Hematopoietic multipotent progenitor cell treated with erythropoietin and hydrocortisone succinate and interleukin-3 and kit ligand, for 15 days (in vitro differentiated cells): ENCODE measurements at places on chromosomes 12 and 14.

GRCh38 chr12:107515446-107515958, 170.1 kb upstream of the PWP1 start:
- no peak for DNase-seq

DNA sequence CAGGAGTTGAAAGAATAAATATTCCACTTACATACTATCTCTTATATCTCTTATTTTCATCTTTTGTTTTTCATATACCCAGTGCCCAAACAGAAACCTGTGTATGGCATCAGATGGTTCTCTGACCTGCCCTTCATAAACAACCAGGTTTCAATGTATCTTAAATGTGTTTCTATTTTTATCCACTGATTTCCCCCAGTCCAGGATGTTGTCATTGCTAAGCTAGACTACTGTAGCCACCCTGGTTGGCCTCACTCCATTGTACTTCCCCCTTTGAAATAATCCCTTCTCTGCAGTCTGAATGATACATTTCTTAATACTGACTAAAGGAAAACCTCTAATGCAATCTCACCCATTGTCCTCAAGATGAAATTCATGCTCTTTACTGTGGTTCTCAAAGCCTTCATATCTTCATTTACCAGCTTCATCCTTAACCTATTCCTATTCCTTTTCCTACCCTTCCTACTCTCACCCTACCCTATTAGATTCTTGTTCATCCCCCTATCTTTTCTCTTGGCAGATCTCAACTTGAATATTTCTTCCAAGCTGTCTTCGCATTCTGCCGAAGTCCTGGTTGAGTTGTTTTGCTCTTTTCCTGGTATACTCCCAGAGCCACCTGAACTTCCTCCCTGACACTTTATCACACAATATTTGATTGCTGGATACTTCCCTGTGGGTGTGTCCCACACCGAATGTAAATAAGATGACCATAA, 312.4 kb downstream of the FOXG1 start:
- DNase-seq: no peak

DNA sequence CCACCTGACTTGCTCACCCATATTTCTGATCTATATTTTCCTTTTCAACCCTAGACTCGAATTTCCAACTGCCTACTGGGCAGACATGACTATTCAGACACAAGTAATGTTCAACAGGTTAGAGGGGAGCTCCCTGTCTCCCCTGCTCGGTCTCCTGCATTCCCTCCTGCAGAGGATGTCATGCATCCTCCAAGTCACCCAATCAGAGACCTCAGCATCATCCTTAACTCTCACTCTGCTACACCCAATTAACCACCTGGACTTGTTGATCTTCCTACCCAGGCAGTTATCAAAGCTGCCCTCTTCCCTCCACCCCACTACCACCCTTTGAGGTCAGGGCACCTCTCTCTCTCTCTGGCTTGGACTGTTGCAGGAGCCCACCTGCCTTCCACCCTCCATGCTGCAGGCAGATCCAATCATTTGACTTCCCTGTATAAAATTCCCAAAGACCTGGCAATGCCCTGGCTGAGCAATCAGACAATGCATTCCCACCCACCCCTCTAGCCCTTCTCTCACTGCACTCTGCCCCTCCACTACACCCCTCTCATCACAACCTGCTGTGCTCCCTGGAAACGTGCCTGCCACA, 10.9 kb downstream of the FAIM2 start:
- no peak for DNase-seq

DNA sequence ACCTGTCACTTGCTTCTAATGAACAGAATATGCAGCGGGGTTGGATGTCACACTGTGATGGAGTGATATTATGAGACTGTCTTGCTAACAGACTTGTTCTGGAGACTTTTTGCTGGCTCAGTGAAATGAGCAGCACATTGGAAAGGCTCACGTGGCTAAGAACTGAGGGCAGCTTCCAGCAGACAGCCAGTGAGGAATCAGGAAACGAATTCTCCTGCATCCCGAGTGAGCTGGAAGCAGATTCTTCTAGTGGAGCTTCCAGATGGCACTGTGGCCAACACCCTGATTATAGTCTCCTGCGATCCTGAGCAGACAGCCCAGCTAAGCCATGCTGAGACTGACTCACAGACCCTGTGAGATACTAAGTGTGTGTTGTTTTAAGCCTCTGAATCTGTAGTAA, 16.1 kb upstream of the TSPAN9 start:
- no peak for DNase-seq

- DNase-seq: no peak
These were observed 16.6 kb downstream of the KCTD10 start for GRCh38 chr12:109460538-109460937.

- DNase-seq: no peak
These were observed 360.9 kb downstream of the ADGRD1 start for GRCh38 chr12:131314524-131315090.

- peak; percentile 30 for DNase-seq
These were observed 10.9 kb downstream of the EVL start for GRCh38 chr14:100076133-100076532.

DNA sequence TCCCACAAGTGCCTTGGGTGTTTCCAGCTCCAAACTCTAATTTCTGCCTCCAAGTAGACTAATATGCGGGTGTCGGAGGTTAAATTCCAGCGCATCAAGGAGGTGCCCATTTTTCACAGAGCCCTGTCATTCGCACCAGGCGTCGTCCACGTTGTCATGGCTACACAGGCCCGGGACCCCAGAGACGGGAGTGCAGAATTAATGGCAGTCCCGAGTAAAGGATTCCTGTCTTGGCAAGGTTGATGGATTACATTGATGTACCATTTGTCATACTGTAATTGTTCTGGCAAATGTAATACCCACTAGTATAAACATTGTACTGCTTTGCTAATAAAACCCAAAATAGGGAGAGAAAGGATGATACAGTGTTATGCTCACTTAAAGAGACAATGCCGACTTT, 222.9 kb upstream of the MYL2 start:
- DNase-seq: no peak

- DNase-seq: no peak
These were observed 116.9 kb upstream of the PWP1 start for GRCh38 chr12:107568718-107569117.

DNA sequence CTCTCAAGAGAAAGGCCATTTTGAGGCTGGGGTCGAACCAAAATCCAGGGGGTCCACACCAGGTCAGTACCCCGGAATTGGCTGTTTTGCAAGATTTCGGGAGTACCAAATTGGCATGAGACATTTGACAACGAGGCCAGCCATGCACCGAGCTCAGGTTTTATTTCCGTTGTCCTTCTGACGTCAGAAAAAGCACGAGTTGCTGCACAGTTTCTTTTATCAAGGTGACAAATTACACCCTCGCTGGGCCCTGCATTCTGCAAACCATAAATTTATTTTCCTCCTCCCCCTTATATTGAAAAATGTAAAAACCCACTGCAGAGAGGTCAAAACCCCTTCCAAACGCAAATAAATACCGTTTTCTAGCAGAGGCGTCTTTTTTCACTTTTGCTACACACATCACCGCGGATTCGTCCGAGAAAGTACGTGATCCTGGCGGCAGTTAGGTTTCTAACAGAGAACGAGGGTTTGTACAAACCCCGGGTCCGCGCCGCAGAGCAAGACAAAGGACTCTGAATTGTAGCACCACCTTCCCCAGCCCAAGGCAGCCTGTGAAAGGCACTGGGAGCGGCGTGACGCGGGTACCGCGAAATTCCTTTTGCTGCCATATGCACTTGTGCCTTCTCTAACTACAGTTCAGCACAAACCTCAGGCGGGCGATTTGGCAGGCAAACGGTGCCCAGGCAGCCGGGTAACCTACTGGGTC, 1.8 kb downstream of the SLC38A1 start:
- DNase-seq: no peak

- no peak for DNase-seq
These were observed 128.1 kb downstream of the SLC25A47 start for GRCh38 chr14:100451264-100451663.

GRCh38 chr12:86698641-86698980, 442.4 kb upstream of the MGAT4C start:
- DNase-seq: no peak
